ENCODE measurements at places on chromosomes 6 and 20.

DNA sequence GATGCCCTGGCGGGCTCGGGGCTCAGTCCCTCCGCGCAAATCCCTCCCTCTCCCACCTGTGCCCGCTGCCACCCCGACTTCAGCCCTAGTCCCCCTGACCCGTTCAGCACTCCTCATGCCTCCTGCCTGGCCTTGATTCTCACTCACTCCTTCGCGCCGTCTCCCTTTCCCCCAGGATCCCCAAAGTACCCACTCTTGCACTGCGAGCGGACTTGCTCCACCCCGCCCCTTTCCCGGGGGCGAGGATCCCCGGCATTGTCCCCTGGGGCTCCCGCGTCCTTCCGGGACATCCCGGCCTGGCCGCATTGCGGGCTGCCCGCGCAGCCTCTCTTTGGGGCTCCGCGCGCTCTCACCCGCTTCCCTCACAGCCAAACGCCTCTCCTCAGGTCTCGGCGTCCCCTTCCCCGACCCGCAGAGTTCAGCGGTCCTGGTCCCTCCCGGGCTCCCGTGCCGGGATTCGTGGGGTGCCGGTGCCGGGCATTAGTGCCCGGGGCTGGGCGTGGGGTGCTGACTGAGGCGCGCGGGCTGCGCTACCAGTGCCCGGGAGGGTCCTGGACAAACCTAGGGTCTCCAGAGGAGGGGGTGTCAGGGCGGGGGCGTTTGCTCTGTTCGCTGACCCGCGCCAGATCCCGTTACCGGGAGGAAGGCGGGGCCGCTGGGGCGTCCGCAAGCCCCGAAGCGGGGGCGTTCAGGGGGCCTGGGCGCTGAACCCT is 45.5 kb upstream of the SUPT3H start:
- no peak for DNase-seq

GRCh38 chr20:32522776-32523612 is 62.1 kb downstream of the NOL4L start:
- DNase-seq: no peak

DNA sequence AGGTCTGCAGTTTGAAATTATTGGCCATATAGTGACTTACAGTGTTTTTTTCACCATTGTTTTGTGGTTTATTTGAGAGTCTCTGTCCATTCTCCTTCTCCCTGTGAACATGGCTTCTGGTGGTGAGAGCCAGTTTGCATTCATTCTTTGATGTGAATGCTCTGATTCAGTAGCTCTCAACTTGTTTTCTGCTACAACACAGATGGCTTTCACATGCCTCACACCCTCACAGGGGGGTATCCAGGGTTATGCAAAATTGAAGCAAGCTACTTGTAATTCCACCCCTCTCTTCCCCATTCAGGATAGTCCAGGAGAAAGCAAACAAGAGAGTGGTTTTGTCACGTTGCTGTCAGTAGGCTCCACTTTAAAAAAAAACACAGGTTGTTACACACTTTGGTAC is 55.6 kb downstream of the SLX4IP start:
- no peak for DNase-seq

DNA sequence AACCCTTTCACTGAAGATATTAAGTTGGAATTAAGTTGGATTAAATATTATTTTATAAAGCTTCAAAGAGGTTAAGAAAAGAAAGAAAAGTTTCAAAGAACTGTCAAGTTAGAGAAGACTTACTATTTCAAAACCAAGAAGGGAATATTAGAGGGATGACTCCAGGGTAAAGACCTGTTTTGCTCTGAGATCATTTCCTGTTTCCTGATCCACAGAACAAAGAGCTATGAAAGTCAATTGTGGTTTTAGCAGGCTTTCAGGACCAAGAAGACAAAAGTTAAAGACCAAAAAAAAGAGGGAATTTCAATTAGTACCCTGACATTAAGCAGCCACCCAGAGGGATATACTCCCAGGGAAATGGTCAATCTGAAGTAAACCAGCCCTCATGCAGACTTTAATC is 19.4 kb downstream of the ESF1 start:
- no peak for DNase-seq

- no peak for DNase-seq
Observed at GRCh38 chr20:53849471-53850059, 220.8 kb downstream of the BCAS1 start.

DNA sequence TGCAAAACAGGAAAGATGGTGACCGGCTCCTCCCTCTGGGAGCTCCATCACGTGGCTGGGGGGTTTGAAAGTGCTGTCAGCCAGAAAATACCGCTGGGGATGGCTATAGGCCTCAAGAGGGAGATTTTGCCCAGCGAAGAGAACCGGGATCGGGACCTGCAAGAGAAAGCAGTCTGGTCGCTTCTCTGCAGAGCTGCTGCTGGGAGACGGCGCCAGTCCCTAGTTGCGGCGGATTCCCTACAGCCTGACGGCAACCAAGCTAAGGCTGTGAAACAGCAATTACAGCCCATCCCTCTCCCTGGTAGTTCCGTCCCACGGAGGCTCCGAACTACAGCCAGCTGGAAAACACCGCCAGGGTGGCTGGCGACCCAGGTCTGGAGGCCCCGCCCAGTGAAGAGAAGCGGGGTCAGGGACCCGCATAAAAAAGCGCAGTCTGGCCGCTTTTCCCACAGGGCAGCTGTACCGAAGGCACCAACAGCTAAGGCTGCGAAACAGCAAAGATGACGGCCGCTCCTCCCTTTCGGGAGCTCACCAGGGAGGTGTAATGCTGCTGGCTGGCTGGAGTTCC is 238.1 kb upstream of the IRAK1BP1 start:
- DNase-seq: no peak

GRCh38 chr20:35458388-35458787 is 3.0 kb downstream of the CEP250 start:
- no peak for DNase-seq

- no peak for DNase-seq
Observed at GRCh38 chr6:16360365-16360764, 122.0 kb downstream of the GMPR start.

GRCh38 chr6:9089724-9090123 is 654.4 kb upstream of the SLC35B3 start:
- no peak for DNase-seq

GRCh38 chr6:43335469-43335868 is 26.8 kb upstream of the CRIP3 start:
- DNase-seq: no peak

DNA sequence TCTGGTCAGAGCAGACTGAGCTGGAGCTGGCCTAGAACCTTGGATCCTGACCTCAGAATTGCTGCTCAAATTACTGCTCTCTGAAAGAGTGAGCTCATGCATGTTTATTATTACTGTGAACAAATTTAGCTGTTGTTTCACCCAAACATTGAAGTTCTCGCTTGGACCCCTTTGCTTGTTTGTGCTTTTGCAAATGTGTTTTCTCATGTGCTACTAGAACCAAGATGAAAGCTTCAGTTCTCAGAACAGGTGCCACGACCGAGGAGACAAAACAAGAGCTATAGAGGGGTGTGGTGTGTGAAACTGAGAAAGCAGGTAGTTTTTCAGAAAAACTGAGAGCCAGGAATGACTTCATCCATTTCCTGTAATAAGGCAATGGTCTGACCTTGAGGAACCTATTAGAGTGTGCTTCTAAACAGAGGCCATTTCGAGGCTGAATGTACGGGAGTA is 50.0 kb upstream of the ESR1 start:
- no peak for DNase-seq

- DNase-seq: no peak
Observed at GRCh38 chr6:93721386-93722048, 302.2 kb upstream of the EPHA7 start.

DNA sequence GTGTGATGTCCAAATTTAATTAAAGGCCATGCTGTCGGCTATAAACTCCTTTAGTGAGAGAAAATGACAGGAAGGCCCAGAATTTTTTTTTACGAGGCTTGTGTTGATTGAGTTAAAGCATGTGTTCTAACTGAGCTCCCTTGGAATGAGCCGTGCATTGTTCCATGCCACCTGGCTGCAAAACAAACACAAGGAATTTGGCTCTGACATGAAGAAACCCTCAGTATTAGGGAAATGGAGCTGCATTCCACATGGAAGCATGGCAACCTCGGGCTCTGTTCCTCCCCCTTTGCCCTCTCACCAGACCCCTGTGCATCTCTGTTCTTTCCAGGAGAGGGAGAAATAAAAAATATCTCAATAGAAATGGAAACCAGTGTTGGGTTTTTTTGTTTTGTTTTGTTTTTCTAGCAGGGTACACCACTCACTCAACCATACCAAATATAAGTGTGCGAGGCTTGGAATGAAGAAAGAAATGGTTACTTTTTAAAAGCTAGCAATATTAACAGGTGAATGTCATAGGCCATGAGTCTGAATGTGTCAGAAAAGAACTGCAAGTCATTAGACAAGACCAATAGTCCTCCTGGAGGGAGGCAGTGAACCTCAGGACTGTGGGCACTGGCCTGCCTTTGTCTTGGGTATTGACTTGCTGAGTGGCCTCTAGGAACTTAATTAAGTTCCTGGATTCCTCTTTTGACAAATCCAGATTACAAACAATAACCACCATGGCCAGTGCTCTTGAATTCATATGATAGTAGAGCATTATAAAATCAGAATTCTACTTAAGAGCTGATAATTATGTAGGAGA is 935.1 kb downstream of the KIF16B start:
- DNase-seq: no peak

- no peak for DNase-seq
Observed at GRCh38 chr20:34334654-34335407, 28.2 kb upstream of the ITCH start.

DNA sequence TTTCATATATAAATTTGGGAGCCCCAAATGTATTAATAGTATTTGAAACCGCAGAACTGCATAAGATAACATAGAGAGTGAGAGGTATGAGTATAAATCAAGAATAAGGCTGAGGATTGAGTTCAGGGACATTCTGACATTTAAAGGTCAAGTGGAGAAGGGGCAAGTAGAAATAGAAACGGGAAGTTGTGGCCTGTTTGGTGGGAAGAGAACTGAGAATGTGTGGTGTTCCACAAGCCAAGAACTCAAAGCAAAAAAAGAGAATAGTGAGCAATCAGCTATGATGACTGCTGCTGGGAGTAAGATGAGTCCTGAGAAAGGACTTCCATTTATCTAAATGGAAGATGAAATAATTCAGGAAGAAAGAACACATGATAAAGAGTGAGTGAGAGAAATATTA is 418.4 kb downstream of the CD109 start:
- no peak for DNase-seq

GRCh38 chr6:40907198-40907701 is 131.8 kb downstream of the UNC5CL start:
- DNase-seq: no peak

- DNase-seq: no peak
Observed at GRCh38 chr6:139881236-139881635, 506.8 kb upstream of the CITED2 start.

GRCh38 chr6:128124713-128125112 is 223.9 kb upstream of the THEMIS start:
- no peak for DNase-seq

GRCh38 chr6:43723737-43724295 is 36.2 kb upstream of the MRPS18A start:
- DNase-seq: peak; percentile 56

DNA sequence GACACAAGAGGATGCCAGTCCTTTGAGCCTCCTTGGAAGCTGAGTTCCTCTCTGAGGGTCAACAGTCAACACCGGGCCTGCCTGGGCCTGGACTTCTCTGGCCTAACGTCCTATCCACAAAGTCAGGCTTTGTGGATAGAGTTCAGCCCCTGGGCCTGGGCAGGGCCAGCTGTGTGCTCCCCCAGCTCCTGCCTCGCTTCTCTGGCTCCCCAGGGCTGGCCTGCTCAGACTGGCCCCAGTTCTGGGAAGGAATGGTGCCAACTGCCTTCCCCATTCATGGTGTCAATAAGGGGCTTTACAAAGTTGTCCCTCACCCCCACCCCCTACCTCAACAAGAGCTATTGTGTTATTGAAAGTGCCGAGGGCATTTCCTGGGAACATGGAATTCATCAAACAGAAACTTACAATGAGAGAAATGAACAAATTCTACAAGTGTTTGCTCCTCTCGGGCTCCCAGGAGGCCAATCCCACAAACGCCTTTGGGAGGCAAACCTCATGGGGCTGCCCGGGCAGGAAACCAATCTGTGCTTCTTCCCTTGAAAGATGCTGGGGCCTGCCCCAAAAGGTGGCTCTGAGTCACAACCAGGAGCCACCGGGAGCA is 26.5 kb upstream of the PPP1R14C start:
- DNase-seq: no peak

DNA sequence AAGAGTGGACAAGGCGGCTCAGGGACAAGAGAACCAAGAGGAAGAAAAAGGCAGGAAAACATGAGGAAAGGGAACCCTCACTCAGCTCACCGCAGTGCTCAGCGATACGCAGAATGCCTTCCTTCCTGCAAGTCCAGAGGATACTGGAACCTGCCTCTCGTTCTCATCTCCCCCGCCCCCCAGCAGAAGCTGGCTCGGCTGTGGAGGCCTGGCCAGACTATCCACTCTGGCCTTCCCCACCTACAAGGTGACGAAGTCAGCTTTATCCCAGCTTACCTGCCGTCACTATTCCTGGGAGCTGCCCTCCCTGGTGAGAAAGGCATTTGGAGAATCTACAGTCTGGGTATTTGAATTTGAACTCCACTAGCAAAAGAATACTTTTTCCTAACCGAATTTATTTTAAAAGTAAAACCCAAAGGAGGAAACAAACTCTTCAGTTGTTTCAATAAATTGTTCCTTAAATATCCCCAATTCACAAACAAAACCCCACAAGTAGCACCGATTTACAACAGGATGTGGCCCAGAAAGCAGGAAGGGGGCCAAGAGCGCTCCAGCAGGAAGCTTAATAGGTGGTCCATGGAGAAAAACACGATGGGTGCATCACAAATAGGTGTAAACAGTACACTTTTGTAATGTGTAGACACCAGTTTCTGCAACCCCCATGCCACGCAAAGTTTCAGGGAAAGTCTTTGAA is 2.1 kb upstream of the DIDO1 start:
- no peak for DNase-seq

DNA sequence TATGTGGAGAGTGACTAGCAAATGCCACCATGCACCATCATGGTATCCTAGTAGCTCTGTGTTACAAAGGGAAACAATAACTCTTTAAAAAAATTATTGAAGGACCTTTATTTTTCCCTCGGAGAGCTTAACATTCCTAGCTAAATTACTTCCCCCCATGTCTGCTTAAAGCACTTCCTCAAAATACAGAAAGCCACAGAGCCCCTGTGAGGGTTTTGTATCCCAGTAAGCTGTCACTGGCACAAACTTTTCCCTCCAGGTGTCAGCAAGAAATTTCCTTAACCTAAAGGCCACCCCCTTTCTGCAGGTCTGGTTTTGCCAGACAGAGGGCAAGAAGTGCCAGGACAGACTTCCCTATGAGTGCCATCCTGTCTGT is 340.0 kb upstream of the PRDM1 start:
- no peak for DNase-seq

GRCh38 chr6:37371154-37372083 is 17.6 kb downstream of the RNF8 start:
- DNase-seq: no peak

DNA sequence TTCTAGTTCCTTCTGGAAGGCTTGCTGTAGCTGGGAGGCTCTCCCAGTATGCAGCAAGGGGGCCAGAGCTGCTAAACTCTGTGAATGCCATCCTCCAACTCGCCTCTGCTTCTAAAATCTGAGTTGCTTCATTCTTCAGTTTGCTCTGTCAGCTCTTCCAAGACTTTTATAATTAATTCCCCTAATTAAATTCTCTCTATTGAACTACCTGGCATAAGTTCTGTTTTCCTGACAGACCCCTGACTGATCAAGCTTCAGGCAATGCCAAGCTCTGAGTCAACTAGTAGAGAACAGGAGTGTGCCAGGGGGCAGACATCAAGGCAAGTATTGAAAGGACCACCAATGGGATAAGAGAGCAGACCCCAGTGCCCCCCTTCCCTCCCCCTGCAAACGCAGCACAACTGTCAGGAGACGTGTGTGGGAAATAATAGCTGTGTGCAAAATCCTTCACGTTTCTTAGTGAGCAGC is 109.3 kb upstream of the TAB2 start:
- DNase-seq: no peak

GRCh38 chr20:16672299-16672698 is 57.5 kb upstream of the SNRPB2 start:
- no peak for DNase-seq

All from T-helper 2 cell (primary cell).